ENCODE measurements at places on chromosomes 3 and 15.
A peak's percentile ranks its signal among the peaks of the same experiment; 100 is the strongest.

GRCh38 chr3:137420198-137420995, 343.7 kb upstream of the SOX14 start:
- DNase-seq, result no peak

GRCh38 chr15:71231758-71232157, 116.5 kb downstream of the THSD4 start:
- no peak for DNase-seq

GRCh38 chr3:118088696-118089095, 946.0 kb downstream of the IGSF11 start:
- DNase-seq, result no peak

GRCh38 chr3:13452490-13453335, 27.4 kb upstream of the HDAC11 start:
- DNase-seq, result peak; percentile 50
